ENCODE measurements at places on chromosomes 11 and 22.

- no peak for DNase-seq
Measured at GRCh38 chr11:120224972-120225909, 14.4 kb downstream of the OAF start.

DNA sequence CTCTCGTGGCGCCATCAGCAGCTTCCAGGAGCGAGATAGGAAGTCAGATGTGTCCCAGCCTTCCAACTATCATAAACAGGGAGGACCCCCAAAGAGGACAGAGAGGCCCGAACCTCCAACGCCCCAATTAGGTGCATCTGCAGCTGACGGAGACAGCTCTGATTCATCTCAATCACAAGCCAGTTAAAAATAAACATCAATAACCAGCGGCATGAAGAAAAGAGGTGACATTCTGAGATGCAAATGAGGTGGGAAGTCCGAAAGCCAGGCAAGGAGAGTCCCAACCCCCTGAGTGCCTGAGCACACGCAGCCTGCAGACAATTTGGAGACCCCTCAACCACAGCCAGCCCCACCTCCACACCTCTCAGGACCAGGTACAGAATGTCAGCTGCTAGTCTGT, 28.1 kb upstream of the IGSF9B start:
- DNase-seq, result no peak

- DNase-seq, result no peak
Measured at GRCh38 chr11:114251815-114252337, 44.3 kb upstream of the NNMT start.

GRCh38 chr11:18798799-18799469, 7.3 kb upstream of the PTPN5 start:
- no peak for DNase-seq

DNA sequence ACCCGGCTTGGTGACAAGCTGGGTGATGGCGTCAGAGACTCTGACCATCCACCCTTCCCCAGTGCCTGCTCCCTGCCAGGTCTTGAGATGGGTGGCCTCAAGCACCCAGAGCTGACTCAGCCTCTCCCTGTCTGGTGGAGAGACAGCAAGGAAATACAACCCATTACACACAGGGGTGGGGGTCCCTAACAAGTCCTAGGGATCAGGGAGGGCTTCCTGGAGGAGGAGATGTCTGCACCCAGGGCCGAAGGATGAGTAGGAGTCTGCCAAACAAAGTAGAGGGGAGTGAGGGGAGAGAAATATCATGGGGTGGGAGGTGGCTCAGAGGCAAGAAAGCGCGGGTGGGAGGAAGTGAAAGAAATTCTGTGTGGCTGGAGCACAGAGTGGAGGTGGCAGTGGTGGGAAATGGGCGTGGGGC, 6.8 kb downstream of the MAFF start:
- no peak for DNase-seq

GRCh38 chr11:134558258-134558835, 146.3 kb upstream of the B3GAT1 start:
- no peak for DNase-seq

DNA sequence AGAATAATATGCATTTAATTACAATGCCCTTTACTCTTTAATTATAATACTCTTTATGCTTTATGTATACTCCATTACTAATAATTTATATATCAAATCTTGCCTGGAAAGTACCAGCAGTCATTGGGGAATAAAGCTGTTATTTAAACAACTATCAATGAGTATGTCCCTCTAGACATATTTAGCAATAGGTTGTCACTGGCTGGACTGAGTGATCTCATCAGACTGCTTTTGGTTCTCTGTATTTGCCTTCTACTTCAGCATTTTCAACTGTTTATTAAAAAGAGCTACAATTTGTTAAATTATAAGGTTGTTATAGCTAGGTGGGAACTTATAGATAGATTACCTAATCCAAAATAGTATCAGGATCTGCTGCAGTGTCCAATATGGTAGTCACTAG, 267.2 kb downstream of the DCDC1 start:
- DNase-seq, result no peak

DNA sequence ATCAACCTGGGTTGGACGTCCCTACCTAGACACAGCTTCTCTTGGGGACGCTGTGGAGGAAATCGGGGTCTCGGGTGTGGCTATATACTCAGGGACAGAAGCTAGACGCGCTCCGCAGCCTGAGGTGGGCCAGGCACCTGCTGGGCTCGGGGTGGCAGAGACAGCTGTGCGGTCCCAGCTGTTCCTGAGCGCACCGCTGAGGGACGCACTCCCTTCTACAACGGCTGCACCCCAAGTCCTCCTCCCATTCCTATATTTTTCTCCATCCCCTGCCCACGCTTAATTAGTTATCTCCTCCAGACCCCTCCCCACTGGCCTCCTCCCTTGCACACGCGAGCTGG, 188 bp upstream of the MTNR1B start:
- DNase-seq, result no peak

GRCh38 chr11:130064596-130064995, 5.1 kb upstream of the APLP2 start:
- DNase-seq, result no peak

DNA sequence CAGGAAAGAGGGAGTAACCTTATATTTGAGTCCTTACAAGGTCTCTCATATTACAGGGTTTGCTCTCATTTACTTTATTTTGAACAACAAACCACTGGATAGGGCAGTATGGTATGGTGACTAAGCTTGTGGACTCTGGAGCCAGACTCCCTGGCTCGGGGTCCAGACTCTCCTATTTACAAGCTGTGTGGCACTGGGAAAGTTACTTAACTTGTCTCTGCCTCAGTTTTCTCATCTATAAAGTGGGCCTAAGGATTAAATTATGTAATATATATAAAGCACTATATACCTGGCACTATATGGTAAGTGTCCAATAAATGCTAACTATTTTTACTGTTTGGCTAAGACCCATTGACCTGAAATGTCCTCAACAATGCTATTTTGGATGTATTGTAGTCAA, 1.7 kb upstream of the DCHS1 start:
- no peak for DNase-seq

DNA sequence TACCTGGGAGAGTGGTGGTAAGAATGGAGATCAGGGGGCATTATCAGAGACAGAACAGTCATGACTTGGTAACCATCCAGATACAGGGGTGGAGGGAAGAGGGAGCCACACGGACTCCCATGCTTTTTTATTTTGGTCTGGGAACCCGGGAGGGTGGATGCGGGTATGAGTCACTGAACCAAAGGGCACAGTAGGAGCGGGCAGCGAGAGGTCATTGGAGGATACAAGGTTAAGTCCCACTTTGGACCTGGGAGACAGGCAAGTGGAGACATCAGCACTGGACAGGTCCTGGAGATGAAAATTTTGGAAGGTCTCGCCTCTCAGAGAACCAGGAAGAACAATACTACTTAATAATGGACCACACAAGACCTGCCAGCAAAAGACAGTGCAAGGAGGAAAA, 6.7 kb downstream of the HDHD5 start:
- peak; percentile 5 for DNase-seq

GRCh38 chr11:11446564-11446963, 93.5 kb upstream of the CSNK2A3 start:
- DNase-seq, result no peak

DNA sequence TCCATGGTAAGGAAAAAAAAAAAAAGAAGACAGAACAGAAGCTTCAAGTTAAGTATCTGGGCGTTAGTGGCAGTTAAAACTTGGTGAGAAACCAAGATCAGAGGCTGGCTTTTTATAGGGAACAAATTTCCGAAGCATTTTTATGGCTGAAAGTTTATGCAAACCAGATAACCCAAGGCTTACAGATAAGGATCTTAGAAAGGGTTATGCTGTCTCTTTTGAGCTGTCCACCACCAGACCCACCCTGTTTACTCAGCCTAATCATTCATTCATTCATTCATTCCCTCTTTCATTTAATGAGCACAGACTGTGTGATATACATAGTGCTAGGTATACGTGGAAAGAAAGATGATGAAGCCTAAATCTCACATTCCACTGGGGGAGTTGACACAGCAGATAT, 89.5 kb downstream of the ME3 start:
- no peak for DNase-seq

DNA sequence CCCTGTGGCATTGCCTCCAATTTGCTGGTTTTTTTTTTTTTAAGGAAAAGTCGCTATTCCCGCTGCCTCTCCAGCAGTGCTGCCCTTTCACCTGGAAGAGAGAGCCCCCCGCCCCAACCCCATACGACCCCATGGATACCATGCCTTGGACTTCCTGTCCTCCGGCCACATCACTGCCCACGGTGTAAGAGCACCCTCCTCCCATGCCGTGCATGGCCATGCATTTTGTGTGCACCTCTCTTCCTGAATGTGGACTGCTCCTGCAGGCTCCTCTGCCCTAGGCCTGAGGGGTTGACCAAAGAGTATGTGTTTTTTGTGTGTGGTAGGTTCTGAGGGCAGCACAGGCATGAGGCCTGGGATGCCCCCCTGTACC, 65.6 kb upstream of the SPON1 start:
- no peak for DNase-seq

- DNase-seq, result no peak
Measured at GRCh38 chr11:83006877-83007330, 64.8 kb downstream of the RAB30 start.

Measured in right forelimb (tissue), 1 donor.